ENCODE measurements at places on chromosomes 2 and 18.

DNA sequence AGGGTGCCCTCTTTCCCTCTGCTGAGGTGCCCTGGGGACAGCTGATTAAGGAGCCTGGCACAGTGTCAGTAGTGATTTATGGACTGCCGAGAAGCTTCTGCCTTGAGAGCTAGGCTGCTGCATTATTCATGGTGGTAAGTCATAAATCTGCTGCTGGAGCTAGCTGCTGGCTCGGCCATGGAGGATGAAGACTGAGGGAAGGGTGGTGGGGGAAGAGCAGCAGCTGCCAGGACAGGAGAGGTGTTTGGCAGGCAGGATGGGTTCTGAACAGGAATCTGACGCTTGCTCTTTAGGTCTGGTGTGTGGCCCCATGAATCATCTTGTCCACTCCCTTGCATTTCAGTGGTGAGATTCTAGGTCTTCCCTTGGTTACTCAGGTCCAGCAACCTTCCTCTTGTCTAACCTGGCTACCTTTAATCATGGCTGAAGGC lies 296.3 kb downstream of the DYSF start:
- no peak for DNase-seq
- H3K36me3 ChIP-seq, result no peaks in the 10 kb centered on the region
- peaks cover 4% of the 10 kb centered on the region for H3K4me1 ChIP-seq

GRCh38 chr18:49959176-49959575 lies 145.8 kb upstream of the ACAA2 start:
- DNase-seq, result no peak
- H3K27ac ChIP-seq, result no peak overlapping the region
- no peak overlapping the region for H3K4me3 ChIP-seq

DNA sequence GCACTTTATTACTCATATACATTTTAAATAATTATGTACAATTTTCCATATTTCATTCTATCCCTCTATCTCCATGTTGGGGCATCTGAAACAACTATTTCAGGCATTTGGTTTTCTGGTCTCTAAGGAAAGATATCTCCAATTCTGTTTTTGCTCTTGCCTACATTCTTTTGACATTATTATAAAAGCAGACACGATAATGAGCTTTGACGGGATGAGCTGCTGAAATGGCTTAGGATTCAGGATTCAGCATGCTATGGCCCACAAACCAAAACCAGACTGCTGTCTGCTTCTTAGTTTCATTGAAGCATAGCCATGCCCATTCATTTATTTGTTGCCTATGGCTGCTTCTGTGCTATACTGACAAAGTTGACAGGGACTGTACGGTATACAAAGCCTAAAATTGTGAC lies 42.7 kb upstream of the GLS start:
- no peak overlapping the region for H3K4me3 ChIP-seq
- no peaks in the 10 kb centered on the region for H3K4me1 ChIP-seq
- H3K36me3 ChIP-seq, result no peaks in the 10 kb centered on the region
- H3K27ac ChIP-seq, result no peak overlapping the region
- no peaks in the 10 kb centered on the region for H3K27me3 ChIP-seq

- 0 out of 2 replicates have a peak, but pooled peaks cover 3% of the 10 kb centered on the region for H3K4me1 ChIP-seq
- no peaks in the 10 kb centered on the region for H3K36me3 ChIP-seq
- no peak overlapping the region for H3K27ac ChIP-seq
Observed at GRCh38 chr2:234373060-234373459, 123.8 kb downstream of the ARL4C start.
